ENCODE measurements at places on chromosomes 1 and 21.

- H3K4me1 ChIP-seq, result peaks cover 77% of the 10 kb centered on the region
- H3K4me3 ChIP-seq, result peak overlapping the region; percentile 97
- no peaks in the 10 kb centered on the region for H3K36me3 ChIP-seq
- peak overlapping the region; percentile 85 for H3K27ac ChIP-seq
- DNase-seq, result no peak
Measured at GRCh38 chr1:31934706-31935629, 3.2 kb downstream of the PTP4A2 start.

GRCh38 chr1:107682467-107682866 is 282.5 kb downstream of the VAV3 start:
- no peak for DNase-seq
- H3K4me1 ChIP-seq, result no peaks in the 10 kb centered on the region
- H3K4me3 ChIP-seq, result no peak overlapping the region

GRCh38 chr1:205450448-205450847 is 5.4 kb downstream of the BLACAT1 start:
- no peak overlapping the region for H3K27ac ChIP-seq
- H3K36me3 ChIP-seq, result no peaks in the 10 kb centered on the region
- peaks cover 8% of the 10 kb centered on the region for H3K4me1 ChIP-seq
- peaks cover 55% of the 10 kb centered on the region for H3K27me3 ChIP-seq

- H3K4me3 ChIP-seq, result no peak overlapping the region
- H3K4me1 ChIP-seq, result peaks cover 21% of the 10 kb centered on the region
- DNase-seq, result no peak
- H3K27ac ChIP-seq, result peak overlapping the region; percentile 94
- no peaks in the 10 kb centered on the region for H3K36me3 ChIP-seq
Measured at GRCh38 chr1:8439015-8439702, 121.2 kb downstream of the SLC45A1 start.

- H3K36me3 ChIP-seq, result no peaks in the 10 kb centered on the region
- H3K4me3 ChIP-seq, result no peak overlapping the region
- DNase-seq, result no peak
- no peaks in the 10 kb centered on the region for H3K4me1 ChIP-seq
- H3K27ac ChIP-seq, result no peak overlapping the region
- no peaks in the 10 kb centered on the region for H3K27me3 ChIP-seq
Measured at GRCh38 chr1:27163093-27163492, 8.2 kb upstream of the SLC9A1 start.

- H3K4me1 ChIP-seq, result no peaks in the 10 kb centered on the region
- DNase-seq, result no peak
- H3K27me3 ChIP-seq, result no peaks in the 10 kb centered on the region
- no peaks in the 10 kb centered on the region for H3K36me3 ChIP-seq
- no peak overlapping the region for H3K4me3 ChIP-seq
Measured at GRCh38 chr1:98749152-98749756, 87.7 kb downstream of the SNX7 start.

GRCh38 chr1:42817976-42818375 is 779 bp upstream of the SVBP start:
- peak overlapping the region; percentile 68 for H3K4me3 ChIP-seq
- H3K4me1 ChIP-seq, result peaks cover 40% of the 10 kb centered on the region
- DNase-seq, result no peak
- H3K27me3 ChIP-seq, result no peaks in the 10 kb centered on the region
- H3K36me3 ChIP-seq, result no peaks in the 10 kb centered on the region

DNA sequence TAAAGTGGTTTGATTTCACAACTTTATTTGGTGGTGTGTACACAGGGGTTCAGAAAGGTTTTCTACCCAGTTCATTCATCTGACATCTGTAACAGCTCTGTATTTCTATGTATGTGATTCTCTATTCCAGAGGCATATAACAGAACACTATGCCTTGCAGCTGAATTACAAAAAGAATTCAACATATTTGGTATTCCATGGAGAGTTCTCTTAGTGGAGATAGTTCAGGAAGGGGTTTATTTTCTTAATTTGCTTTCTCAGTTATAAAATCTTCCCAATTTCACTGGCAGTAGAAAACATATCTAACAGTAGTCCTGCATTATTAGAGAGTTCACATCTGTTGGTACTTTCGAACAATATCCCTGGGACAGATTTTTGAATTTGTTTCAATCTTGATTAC is 207.9 kb upstream of the LYPLAL1 start:
- H3K27me3 ChIP-seq, result no peaks in the 10 kb centered on the region
- no peak overlapping the region for H3K27ac ChIP-seq
- H3K4me3 ChIP-seq, result no peak overlapping the region

DNA sequence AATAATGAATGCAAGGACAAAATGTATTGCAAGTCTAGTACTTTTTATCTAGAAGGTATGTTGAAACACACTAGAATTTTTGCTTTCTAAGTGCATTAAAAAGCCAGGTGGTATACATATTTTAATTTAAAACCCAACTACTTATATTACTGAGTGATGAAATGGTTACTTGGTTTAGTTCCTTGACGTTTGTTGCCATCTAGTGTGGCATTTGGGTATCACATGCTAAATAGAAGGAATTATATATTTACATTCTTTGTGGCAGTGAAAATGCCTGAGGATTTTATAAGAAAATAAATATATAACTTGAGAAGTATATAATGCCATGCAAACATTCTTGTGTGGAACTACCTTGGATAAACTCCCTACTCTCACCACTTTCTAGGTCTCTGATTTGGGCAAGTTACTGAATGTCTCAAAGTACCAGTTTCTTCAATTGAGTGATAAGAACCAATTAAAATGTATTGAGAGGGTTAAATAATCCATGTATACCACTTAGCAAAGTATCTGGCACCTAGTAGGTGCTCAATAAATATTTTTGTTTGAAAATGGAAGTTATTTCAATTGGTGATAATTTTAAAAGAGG is 69.6 kb downstream of the SDCCAG8 start:
- H3K4me3 ChIP-seq, result no peak overlapping the region
- H3K36me3 ChIP-seq, result peaks cover 5% of the 10 kb centered on the region
- peaks cover 4% of the 10 kb centered on the region for H3K4me1 ChIP-seq

DNA sequence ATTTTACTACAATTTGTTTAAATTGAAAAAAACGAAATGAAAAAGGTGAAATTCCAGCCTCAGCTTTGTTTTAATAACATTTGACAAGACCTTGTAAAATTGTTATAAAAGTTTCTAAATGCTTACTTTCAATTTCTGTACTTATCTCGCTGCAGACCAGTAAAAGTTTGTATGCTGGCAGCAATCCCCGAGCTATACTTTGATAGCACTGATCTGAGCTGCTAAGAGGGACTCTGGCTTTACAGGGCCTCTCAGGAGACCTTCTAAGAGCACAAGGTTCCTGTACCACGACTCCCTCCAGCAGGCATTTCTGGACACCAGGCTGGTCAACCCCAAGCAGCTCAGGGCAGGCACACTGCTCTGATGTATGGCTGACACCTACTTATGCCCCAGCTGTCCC is 13.1 kb downstream of the STMN1 start:
- peaks cover 66% of the 10 kb centered on the region for H3K4me1 ChIP-seq
- peak overlapping the region; percentile 77 for H3K27ac ChIP-seq
- no peak overlapping the region for H3K4me3 ChIP-seq
- no peaks in the 10 kb centered on the region for H3K27me3 ChIP-seq
- no peak for DNase-seq

- H3K27ac ChIP-seq, result no peak overlapping the region
- peaks cover 6% of the 10 kb centered on the region for H3K27me3 ChIP-seq
- DNase-seq, result no peak
Measured at GRCh38 chr1:190353538-190354101, 124.0 kb downstream of the BRINP3 start.

DNA sequence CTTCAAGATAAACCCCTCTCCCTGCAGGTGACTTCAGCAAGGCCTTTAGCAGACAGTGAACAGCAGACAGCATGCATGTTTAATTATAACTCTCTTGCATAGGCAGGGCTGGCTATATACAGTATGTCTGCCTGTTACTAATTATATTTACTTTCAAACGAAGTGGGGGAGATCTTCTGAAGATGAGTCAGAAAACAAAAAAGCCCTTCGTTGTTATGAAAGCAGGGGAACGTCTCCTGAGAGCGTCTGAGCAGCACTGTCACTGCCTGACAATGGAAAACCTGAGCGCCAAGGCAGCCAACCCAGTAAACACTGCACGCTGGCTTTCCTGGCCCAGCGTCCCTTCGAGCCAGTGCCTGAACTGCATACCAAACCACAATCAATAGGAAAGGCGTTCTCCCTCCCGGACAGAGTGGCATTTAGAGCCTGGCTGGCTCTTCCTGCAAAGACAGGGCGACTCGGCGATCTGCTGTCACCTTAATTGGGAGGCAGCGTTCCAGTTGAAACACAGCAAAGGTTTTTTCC is 54.1 kb downstream of the TOMM20 start:
- H3K27me3 ChIP-seq, result no peaks in the 10 kb centered on the region
- peak overlapping the region; percentile 24 for H3K4me3 ChIP-seq
- no peak for DNase-seq
- H3K27ac ChIP-seq, result peak overlapping the region; percentile 97

GRCh38 chr21:45312296-45312695 is 24.6 kb upstream of the POFUT2 start:
- H3K27me3 ChIP-seq, result no peaks in the 10 kb centered on the region
- DNase-seq, result no peak
- peaks cover 2% of the 10 kb centered on the region for H3K36me3 ChIP-seq
- peaks cover 38% of the 10 kb centered on the region for H3K4me1 ChIP-seq
- no peak overlapping the region for H3K27ac ChIP-seq
- no peak overlapping the region for H3K4me3 ChIP-seq

- DNase-seq, result no peak
- no peaks in the 10 kb centered on the region for H3K27me3 ChIP-seq
- H3K27ac ChIP-seq, result peak overlapping the region; percentile 60
- H3K4me1 ChIP-seq, result peaks cover 42% of the 10 kb centered on the region
Measured at GRCh38 chr21:35399706-35400105, 350.6 kb upstream of the RUNX1 start.

GRCh38 chr1:224923726-224924125 is 5.7 kb upstream of the DNAH14 start:
- DNase-seq, result no peak
- H3K4me3 ChIP-seq, result no peak overlapping the region
- H3K27me3 ChIP-seq, result no peaks in the 10 kb centered on the region
- H3K27ac ChIP-seq, result no peak overlapping the region
- H3K36me3 ChIP-seq, result no peaks in the 10 kb centered on the region
